ENCODE measurements at places on chromosomes 2 and 18.

GRCh38 chr2:179818546-179818945 lies 42.9 kb downstream of the ZNF385B start:
- DNase-seq, result peak; percentile 52

- peak; percentile 48 for DNase-seq
Observed at GRCh38 chr2:71154798-71155197, 24.4 kb downstream of the MPHOSPH10 start.

GRCh38 chr18:57287766-57288165 lies 64.6 kb upstream of the ST8SIA3 start:
- DNase-seq, result no peak

GRCh38 chr2:6627316-6627715 lies 238.4 kb downstream of the CMPK2 start:
- no peak for DNase-seq

DNA sequence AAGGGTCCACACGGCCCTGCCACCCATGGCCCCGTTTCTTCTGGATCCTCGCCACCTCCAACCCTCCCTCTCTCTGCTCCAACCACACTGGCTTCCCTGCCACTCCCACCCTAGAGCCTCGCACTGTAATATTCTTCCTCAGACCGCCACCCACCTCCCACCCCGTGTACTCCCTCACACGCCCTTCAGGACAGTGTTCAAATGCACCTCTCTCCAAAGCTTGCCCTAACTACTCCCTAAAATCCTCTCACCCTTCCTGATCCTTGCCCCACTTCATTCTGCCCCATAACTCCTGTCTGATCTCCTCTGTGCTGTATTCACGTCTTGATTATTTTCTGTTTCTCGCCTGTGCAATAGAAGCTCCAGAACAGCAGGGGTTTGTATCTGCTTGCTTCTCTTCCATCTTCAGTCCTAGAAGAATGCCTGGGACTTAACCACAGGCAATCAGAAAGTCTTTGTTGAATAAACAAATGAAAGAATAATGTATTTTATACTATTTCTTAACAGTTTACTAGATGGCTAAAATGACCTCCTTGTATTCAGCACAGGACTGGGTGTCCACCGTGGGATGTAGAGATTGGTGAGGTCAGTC lies 25.5 kb downstream of the EPB41L3 start:
- no peak for DNase-seq

- no peak for DNase-seq
Observed at GRCh38 chr2:46376586-46376985, 79.4 kb downstream of the EPAS1 start.

GRCh38 chr2:25090801-25091200 lies 48.9 kb downstream of the EFR3B start:
- no peak for DNase-seq

- peak; percentile 10 for DNase-seq
Observed at GRCh38 chr2:115163572-115163971, 721.1 kb downstream of the DPP10 start.

GRCh38 chr2:126700677-126701076 lies 44.7 kb downstream of the GYPC start:
- DNase-seq, result no peak

All from urothelium cell line (cell line).